ENCODE measurements at places on chromosomes 6 and 20. TPM values are rescaled to one million over a fixed set of nuclear protein-coding genes. Genes with fewer than 3 reads are reported as not detected.

Gene TCF21
- not detected for total RNA-seq

DNA sequence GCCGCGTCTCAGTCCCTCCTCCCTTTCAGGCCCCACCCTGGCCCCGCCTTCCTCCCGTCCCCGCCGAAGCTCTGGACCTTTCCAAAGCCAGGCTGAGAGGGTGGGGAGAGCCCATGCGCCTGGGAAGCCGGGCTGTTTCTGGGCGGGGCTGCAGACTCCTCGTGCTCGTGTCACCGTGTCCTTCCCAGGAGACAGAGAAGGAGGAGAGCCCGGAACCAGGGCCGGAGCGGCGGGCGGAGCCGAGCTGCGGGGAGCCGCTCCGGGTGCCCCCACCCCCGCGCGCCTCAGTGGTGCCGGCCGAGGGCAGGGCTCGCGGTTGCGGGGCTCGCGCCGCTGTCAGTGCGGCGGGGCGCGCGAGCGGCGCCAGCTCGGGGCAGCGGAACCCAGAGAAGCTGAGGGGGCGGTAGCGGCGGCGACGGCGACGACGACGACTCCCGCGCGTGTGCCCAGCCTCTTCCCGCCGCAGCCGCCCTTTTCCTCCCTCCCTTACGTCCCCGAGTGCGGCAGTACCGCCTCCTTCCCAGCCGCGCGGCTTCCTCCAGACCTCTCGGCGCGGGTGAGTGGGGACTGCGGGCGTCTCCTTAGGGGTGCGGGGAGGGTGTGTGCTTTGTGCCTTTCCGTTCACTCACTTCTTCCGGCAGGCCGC is at the start of gene RALY:
TSS of gene RALY (plus strand) at position 336 of the 646 bp plus-strand sequence. CDS start 78,164 bp downstream, outside the sequence.
- DNase-seq, result no peak

Gene ANGPT4
- total RNA-seq, result 0.30 TPM

GRCh38 chr6:4264081-4264480 is 128.7 kb upstream of the ECI2 start:
- DNase-seq, result no peak

DNA sequence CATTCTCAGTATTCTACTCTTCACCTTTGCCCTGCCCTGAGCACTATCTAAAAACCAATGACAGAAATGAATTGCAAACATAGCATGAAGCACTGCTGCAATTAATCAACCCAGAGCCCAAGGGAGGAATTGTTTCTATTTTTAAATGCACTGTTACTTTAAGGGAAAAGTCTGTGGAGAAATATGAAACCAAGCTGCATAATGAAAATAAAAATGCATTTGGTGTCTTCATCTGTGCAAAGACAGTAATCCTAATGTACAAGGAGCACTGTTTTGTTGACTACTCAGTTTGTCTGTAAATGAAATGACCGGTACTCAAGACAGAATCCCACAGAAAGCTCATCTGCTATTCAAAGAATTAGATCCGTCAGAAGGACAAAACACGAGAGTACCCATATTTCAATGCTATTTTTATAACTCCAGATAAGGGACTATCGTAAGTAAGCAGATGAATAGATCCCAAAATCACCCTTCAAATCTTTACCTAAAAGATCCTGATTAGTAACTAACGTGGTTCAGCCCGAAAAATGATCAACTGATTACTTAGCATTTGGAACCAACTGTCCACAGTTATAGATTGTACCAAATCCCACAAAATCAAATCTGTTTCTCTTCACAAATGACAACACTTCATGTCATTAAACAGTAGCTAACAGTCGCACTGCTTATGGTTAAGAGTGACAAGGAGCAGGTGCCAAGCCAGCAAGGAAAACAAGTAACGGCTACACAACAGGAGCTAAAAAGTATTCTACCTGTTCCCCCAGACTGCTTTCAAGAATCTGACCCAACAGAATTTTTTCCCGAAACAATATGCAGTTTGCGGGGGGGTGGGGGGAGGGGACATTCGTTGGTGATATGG is 2.4 kb downstream of the KIF13A start:
- no peak for DNase-seq

- DNase-seq, result no peak
Observed at GRCh38 chr6:56393615-56394612, 146.5 kb upstream of the COL21A1 start.

- no peak for DNase-seq
Observed at GRCh38 chr6:43269273-43270007, 26.2 kb downstream of the TTBK1 start.

DNA sequence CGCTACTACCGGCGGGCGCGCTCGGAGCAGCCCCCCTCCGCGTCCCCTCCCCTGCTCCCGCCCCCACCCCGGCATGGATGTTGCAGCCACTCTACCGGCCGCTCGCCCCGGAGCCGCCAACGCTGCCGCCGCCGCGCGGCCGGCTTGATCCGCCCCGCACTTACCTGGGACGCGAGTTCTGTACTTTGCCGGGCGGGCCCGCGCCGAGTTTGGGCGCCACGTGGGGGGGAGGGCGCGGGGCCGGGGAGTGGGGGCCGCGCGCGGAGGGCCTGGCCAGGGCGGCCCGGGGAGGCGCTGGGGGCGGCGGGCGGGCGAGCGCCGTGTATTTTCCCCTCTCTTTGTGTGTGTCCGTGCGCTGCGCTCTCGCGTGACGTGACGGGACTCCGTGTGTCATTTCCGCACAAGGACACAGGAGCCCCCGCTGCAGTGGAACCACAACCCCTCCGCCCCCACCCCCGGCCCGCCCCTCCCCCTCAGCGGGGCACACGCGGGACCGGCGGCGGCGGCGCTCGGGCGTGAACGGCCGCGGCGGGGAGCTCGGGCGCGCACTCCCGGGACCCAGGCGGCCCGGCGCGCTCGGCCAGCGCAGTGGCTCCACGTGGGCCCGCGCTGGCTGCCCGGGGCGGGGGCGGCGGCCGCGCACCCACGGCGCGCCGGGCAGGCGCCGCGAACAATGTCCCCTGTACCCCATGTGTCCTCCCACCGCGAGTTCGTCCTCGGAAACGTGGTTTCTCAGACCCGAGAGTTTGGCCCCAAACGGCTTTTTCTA is at the start of gene BEND3:
TSS of gene BEND3 (minus strand) at position 590 of the 769 bp plus-strand sequence. CDS start 16,230 bp downstream, outside the sequence.
- DNase-seq, result peak; percentile 76

DNA sequence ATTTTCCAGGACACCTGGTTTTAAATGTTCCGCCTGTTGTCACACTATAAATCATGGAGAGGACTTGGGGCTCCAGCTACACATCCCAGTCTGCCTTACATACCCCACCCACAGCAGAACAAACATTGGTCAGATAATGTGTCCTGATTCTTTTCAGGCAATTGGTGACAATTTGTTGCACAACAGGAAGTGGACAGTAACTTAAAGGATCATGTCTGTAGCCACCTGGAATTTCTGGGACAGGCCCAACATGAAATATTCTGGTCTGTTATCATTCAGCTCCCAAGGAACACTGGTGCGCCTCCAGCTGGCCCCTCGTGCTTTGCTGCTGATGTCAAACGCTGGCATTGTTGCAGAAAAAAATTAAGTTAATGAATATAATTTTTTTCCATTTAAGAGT is 117.2 kb downstream of the SOBP start:
- no peak for DNase-seq

Gene TINAG
- total RNA-seq, result not detected

DNA sequence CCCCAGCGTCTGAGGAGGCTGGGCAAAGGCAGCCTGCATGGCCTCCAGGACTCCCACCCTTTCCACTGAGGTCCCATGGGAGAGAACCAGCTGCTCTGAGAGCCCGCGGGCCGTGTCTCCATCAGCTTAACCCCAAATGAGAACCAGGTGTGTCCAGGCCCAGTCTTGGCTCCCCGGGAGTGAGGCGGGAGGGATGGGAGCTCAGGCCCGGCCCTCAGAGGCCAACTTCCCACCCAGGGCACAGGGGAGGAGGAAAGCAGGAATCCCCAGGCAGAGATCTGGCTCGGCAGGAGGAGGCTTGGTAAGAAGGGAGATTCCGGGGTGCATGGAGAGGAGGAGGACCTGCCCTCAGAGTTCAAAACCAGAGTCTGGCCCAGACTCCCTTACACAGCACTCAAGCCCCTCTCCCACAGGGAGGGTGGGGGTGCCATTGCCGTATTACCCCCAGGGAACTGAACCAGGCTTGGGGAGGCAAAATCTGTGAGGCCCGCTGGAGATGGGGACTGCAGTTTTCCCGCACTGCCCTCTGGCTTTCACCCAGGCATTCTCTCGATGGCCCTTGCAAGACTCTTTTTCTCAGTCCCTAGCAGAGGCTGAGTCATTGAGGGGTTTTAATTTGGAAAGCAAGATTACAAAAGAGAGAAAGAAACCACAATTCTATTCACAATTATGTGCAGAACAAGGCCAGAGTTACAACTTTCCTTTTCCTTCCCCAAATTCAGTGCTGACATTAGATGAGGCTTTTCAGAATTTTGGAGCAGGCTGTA is 17.1 kb downstream of the FOXF2 start:
- no peak for DNase-seq

Gene SAMD10
- total RNA-seq, result 6.9 TPM

- peak; percentile 67 for DNase-seq
Observed at GRCh38 chr6:27139756-27140579, 107.5 kb upstream of the PRSS16 start.

Gene RNF8
- total RNA-seq, result 22.8 TPM

Measured in spinal cord (tissue), 10 donors.